ENCODE measurements at places on chromosomes 6 and 20. TPM values are rescaled to one million over a fixed set of nuclear protein-coding genes. Genes with fewer than 3 reads are reported as not detected.

Gene RBL1
- 3.9 TPM for polyA plus RNA-seq

Gene FGD2
- polyA plus RNA-seq: 0.58 TPM

Gene OXT
- polyA plus RNA-seq: not detected

Gene TMC2
- polyA plus RNA-seq: not detected

Gene KCNK5
- polyA plus RNA-seq: 0.78 TPM

Gene LGSN
- 5.6 TPM for polyA plus RNA-seq

Gene EHMT2
- 168 TPM for polyA plus RNA-seq

Gene DLL1
- 22.0 TPM for polyA plus RNA-seq

Gene CDH26
- 0.41 TPM for polyA plus RNA-seq
